ENCODE measurements at places on chromosomes 13 and 19.

- no peak for DNase-seq
Observed at GRCh38 chr13:60957816-60958215, 457.8 kb downstream of the PCDH20 start.

DNA sequence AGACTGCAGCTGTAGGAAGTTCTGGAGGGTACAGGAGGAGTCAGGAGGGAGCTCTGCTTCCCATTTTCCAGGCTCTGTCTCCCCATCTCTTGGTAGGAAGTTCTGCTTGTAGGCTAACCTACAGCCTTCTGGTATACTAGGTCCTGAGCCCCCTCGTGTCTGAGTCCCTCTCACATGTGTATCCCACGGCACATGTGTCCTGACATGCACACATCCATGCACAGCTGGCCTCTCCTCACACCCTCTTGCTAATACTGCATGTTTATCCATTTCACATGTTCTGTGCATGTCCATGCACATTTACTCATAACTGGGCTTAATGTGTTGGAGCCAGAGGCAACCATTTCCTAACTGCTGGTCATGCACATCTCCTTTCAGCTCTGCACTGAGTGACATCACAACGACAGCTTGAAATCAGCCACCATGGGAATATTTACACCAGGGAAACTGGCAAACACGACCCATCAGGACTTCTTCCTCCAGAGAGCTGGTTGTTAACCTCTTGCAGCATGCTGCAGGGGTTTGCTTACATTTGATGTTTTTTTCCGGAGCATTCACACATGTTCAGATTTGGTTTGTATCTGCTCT lies 3.0 kb downstream of the CD209 start:
- DNase-seq = no peak

DNA sequence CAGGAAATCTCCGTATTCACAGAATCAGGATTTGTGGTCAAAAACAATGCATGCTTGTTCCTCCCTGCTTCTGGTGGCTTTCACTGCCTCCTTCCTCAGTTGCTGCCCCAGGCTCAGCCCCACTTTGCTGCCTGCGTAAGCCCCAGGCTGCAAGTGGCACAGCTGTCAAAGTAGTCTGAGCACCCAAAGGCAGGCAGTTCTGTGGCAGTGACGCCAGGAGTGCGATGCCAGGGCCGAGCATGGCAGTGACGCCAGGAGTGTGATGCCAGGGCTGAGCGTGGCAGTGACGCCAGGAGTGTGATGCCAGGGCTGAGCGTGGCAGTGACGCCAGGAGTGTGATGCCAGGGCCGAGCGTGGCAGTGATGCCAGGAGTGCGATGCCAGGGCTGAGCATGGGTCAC lies 77.3 kb upstream of the GPR183 start:
- DNase-seq = no peak

DNA sequence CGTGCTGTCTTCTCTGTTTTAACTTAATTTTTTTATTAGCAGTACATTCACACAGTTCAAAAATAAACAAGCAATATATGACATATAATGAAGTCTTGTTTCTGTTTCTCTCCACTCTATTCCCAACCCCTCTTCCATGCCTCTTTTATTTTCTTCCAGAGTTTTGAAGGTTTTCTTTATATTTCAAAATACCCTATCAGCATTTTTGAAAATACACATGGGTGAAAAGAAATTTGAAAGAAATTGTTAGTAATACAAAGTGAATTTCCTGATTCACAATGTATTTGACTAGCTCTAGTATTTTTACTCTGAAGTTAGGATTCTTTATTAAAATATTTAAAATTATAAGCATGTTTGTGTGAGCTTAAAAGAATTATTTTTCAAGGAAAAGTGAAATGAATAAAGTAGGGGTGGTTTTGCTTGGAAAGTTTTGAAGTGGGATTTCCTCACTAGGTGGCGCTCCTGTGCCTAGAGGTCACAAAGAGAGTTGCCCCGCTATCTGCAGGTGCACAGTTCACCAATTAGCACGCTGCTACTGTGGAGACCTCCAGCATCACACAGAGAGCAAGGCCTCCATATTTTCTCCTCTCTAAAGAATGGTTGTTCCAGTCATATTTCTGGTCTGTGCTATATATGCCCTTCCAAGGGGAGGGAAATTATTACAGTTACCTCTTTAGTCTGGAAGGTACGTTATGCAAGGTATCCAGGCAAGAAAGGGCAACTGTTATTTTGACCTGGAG lies 37.6 kb downstream of the SOX21 start:
- peak; percentile 11 for DNase-seq

GRCh38 chr19:34232566-34233481 lies 21.5 kb upstream of the GARRE1 start:
- DNase-seq = peak; percentile 96

- DNase-seq = no peak
Observed at GRCh38 chr13:40637643-40638042, 28.8 kb downstream of the FOXO1 start.

DNA sequence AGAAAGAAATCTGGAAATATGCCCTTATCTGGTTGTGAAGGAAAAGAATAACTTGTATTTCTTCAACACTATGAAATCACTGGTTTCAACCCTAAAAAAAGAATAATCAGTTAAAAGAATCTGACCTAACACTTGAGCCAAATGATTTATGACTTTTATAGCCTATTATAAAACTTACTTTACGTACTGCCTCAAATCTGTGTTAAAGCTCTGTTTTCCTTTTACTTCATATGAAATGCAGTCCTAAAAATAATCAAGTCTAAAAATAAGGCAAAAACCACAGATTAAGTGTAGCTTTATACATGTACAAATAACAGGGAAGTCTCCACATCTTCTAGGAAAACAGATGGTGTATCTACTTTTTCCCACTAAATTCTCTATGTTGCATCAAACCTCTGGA lies 101.3 kb downstream of the VWA8 start:
- peak; percentile 12 for DNase-seq

GRCh38 chr13:111467111-111467890 lies 146.9 kb downstream of the TEX29 start:
- no peak for DNase-seq

GRCh38 chr19:10289836-10290356 lies at the start of gene ICAM5:
Gene ICAM5, plus strand, starts transcription at chr19:10289952. Its CDS starts 92 bp downstream, at chr19:10290044.
- DNase-seq = peak; percentile 49

DNA sequence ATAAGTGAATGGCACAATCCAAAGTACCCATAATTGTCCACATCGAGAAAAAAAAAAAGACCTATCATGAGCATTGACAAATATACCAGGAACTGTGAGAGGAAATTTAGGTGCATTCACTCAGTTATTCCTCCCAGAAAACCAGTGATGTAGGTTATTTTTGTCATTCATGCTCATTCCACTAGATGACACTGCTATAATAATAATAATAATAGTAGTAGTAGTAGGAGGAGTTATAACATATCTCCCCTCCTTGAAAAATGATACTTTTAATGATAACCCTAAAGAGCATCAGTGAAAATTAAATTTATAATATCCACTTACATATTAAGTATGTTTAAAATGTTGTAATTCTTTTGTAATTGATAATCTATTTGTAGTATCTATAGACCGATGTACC lies 463.9 kb upstream of the MIR17HG start:
- no peak for DNase-seq

DNA sequence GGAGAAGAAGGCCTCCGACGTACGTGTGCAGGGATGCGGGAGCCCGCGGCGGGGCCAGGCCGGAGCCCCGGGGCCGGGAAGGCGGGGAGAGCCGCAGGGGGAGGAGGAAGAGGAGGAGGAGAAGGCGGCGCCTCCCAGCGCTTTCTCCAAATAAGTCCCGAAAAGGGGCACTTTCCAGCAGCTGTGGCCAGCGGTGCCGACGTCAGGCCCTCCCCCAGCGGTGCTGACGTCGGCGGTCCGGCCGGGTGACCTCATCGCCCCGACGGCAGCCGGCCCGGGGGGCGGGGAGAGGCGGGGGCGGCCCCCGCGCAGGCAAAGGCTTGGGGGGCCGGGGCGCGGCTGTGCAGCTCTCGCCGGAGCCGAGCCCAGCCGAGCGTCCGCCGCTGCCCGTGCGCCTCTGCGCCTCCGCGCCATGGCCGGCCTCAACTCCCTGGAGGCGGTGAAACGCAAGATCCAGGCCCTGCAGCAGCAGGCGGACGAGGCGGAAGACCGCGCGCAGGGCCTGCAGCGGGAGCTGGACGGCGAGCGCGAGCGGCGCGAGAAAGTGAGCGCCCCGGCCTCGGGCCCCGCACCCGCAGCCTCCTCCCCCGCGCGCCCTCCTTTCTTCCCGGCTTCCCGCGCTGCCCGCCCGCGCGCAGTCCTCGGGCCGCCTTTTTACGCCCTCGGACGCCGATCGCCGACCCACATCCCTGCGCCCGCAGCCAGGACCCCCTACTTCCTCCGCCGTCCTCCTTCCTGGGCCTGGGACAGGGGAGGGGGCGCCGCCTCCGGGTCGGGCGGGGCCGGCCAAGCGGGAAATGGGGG lies at the start of gene TPM4:
Gene TPM4, plus strand, starts transcription at position 342 of the 804 bp plus-strand sequence. Its CDS starts 71 bp downstream, at position 413.
- peak; percentile 92 for DNase-seq

DNA sequence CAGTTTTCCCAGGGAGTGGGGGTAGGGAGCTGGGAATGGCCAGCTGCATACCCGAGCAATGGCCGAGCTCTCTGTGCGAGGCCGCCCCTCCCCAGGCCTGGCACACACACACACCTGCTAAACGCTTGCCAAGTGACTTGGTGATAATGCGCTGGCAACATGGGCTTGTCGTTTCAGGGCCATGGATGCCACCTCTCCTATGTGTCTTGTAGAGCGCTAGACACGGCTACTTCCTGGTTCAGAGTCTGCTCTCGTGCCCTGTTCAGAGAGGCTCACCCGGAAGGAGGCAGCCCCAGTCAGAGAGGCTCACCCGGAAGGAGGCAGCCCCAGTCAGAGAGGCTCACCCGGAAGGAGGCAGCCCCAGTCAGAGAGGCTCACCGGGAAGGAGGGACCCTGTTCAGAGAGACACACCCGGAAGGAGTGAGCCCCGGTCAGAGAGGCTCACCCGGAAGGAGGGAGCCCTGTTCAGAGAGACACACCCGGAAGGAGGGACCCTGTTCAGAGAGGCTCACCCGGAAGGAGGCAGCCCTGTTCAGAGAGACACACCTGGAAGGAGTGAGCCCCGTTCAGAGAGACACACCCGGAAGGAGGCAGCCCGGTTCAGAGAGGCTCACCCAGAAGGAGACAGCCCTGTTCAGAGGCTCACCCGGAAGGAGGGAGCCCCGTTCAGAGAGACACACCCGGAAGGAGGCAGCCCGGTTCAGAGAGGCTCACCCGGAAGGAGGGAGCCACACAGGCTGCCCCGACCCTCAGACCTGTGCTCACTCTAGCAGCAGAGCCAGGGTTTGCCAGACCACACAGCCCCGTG lies 4.2 kb downstream of the ADPRHL1 start:
- DNase-seq = no peak

DNA sequence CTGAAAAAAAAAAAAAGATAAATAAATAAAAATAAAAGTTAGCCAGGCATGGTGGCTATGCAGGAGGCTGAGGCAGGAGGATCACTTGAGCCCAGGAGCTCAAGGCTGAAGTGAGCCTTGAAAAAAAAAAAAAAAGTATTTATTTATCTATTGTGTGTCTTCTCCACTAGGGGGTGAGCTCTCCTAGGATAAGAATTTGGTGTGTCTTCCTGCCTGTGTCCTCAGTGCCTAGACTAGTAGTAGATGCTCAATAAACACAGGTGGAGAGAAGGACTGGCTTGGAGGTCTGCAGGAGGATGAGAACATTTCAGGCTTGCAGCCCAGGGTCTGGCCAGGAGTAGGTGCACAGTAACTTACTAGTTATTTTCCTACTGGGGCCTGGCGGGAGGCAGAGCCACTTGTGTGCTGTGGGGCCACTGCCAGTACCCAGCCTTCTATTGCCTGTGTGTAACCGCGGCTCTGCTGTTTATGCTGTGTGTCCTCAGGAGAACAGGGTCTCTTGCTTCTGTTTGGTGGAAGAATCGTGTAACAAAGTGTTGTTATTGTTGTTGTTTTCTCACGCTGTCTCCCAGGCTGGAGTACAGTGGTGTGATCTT lies 5.4 kb downstream of the LMTK3 start:
- peak; percentile 45 for DNase-seq

- no peak for DNase-seq
Observed at GRCh38 chr19:45306518-45307027, 16.1 kb downstream of the CKM start.

- DNase-seq = no peak
Observed at GRCh38 chr13:38618336-38618735, 68.5 kb upstream of the FREM2 start.

- DNase-seq = peak; percentile 31
Observed at GRCh38 chr13:20492641-20493040, 33.0 kb downstream of the CRYL1 start.

DNA sequence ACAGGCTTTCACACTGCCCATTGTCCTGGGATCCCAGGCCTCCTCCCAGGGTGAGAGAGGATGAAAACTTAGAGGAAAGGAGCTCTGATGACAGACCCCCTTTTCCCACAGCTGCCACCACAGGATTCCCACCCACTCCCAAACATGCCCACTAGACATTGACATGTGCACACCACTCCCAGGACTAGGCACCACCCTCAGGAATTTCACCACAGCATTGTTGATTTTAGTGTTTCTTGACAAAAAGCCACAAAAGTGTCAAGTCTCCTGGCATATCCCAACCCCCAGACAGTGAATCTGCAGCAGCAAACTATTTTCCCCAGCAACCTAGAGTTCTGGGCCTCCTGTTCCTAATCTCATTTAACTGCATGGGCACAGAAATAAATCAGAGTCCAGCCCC lies 10.1 kb downstream of the ZNF714 start:
- peak; percentile 14 for DNase-seq

DNA sequence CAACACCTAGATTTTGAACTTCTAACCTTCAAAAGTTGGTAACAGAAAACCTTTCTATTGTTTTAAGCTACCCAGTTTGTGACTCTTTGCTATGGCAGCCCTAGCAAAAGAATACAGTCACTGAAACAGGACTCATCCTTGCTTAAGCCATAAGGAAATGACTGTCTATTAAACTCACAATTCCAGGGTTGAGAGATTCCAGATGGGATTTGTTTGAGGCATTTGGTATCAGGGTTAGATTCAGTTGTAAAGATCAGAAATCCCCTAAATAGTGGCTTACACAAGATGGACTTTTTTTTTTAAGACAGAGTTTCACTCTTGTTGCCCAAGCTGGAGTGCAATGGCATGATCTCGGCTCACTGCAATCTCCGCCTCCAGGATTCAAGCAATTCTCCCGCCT lies 41.1 kb upstream of the RGCC start:
- DNase-seq = no peak

DNA sequence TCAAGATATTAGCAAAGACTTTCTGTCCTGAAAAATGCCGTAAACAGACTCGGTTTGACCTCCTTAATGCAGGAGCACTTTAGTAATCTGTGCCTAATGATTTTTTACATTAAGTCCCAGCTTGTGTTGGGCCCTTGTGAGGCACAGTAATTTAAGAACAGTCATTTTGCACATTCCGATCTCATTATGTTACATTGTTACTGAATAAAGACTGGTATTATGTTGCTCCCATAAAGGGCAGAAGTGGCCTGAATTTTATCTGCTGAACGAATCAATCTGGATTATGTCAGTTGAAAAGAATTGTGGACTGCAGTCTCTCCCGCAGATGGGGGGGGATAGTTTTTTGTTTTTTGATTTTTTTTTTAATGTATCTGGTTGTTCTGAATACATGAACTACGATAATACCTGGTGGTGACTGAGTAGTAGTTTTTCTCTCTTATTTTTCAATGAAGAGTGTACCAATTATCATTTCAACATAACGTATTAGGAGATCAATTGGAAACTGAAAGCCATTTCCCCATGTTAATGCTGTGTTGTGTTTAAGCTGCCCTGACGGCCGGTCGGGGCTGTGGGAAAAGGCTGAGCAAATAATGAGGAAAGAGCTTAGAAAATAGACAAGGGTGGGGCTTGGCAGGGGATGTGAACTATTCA lies 290.2 kb downstream of the ZNF536 start:
- DNase-seq = no peak

- DNase-seq = no peak
Observed at GRCh38 chr19:56821209-56821608, 19.3 kb downstream of the PEG3 start.

- DNase-seq = no peak
Observed at GRCh38 chr13:113402471-113403254, 38.7 kb upstream of the GRTP1 start.

GRCh38 chr19:16596399-16596798 lies 24.2 kb upstream of the SLC35E1 start:
- DNase-seq = no peak
